ENCODE measurements at places on chromosomes 6 and 20.

DNA sequence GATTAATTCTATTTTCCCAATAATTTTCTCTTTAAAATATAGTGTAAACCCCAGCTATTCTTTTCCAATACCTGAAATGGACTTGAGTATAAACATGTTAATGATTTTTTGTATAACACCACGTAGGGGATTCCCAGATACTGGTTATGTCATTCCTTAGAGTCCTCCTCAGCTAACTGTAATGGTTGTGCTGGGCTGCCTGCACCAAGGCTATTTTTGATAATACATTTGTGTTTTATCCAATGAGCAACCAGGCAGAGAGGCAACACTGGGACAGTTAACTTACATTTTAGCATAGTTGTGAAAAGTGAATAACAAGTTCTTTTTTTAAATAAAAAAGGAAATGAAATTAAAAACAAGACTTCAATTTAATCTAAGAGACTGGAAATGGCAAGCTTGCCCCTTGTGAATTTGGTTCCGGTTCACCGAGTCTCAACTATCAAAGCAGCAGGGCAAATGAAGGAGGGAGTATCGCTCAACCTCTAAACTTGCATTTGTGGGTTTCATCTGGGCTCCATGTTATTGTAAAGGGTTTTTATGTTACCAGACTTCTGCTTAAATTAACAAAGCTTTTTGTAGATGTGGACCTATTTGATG lies 18.8 kb upstream of the BACH2 start:
- no peak for DNase-seq

- DNase-seq, result peak; percentile 17
These were observed 75.1 kb downstream of the SNX9 start for GRCh38 chr6:157898169-157898568.

- DNase-seq, result no peak
These were observed 460.3 kb downstream of the EPM2A start for GRCh38 chr6:145275019-145275418.

DNA sequence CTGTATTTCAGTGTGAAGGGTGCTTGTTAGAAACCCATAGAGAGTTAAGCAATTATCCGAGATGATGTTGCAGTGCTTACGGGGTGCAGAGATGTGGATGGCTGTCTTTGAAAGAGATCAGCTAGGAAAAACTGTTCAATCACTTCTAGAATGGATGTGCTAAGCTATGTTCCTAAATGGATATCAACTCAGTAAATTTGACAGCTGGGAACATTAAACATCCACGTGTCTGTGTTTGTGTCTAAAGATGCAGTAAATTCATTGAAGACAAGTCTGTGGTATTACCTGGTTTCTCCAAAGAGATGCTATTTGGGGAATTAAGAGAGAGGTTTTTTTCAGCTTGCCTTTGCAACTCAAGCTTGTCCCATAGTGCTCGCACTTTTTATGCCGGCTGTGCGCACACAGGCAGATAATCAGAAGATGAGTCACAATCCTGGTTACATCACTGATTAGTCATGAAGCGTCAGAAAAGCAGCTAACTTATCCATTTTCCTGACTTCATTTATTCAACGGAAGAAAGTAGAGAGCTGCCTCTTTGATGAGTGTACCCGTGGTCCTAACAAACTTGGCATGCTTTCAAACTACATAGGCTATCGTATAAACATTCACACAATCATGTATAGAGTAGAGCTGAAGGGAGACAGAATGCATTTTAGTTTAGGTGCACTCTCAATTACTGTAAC lies 691.7 kb upstream of the SLC35B3 start:
- no peak for DNase-seq

- DNase-seq, result no peak
These were observed 1.1 kb upstream of the NECAB3 start for GRCh38 chr20:33675136-33675959.

- no peak for DNase-seq
These were observed 1.1 kb downstream of the PFDN6 start for GRCh38 chr6:33290459-33290858.

DNA sequence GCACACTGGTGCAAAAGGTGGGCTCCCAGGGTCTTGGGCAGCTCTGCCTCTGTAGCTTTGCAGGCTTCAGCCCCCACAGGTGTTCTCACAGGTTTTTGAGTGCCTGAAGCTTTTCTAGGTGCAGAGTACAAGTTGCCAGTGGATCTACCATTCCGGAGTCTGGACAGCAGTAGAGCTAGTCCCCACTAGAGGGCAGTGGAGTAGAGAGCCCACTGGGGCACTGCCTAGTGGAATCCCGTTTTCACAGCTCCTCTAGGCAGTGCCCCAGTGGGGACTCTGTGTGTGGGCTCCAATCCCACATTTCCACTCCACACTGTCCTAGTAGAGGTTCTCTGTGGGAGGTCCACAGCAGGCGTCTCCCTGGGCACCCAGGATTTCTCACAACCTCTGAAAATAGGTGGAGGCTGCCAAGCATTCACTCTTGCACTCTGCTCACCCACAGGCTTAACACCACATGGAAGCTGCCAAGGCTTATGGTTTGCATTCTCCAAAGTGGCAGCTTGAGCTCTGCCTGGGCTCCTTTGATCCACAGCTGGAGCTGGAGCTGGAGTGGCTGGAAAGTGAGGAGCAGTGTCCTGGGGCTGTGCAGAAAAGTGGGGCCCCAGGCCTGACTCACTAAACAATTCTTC lies 86.3 kb upstream of the PROKR2 start:
- DNase-seq, result peak; percentile 59

DNA sequence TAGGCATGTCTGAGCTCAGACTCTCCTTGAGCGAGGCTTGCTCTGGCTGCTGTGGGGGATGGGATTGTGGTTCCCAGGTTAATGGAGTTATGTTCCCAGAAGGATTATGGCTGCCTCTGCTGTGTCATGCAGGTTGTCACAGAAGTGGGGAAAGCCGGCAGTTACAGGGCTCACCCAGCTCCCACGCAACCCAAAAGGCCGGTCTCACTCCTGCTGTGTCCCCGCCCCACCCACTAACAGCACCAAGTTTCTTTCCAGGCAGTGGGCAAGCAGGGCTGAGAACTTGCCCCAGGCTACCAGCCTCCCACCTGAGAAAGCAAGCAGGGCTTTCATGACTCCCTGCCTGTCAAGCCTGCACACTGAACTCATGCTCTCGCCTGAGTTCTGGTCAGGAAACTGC lies 750.5 kb downstream of the FRK start:
- DNase-seq, result no peak

DNA sequence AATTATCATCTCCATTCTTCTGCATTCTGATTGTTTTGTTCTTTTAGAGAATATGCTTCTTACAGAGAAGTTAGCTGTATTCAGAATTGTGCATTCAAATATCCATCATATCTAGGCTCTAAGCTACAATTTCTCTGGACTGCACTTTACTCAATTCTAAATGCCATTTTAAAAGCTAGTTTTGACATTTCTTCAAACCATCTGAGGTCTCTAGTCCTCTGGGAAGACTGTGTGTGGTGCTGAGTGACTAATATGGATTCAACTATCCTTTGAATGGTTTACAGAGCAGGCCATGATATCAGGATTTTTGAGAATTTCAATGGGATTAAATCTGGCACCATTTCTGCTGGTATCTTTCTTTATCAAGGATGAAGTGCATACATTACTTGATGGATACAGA lies 285.7 kb downstream of the BTBD3 start:
- no peak for DNase-seq

DNA sequence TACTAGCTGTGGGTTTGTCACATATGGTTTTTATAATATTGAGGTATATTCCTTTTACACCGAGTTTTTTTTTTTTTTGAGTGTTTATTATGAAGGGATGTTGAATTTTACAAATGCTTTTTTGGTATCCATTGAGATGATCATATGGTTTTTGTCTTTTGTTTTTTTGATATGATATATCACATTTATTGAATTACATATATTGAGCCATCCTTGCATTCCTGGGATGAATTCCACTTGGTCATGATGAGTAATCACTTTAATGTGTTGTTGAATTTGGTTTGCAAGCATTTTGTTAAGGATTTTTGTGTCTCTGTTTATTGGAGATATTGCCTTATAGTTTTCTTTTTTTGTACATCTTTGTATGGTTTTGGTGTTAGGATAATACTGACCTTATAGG lies 3.3 kb upstream of the ZNF337 start:
- DNase-seq, result no peak

- no peak for DNase-seq
These were observed 241.9 kb downstream of the ADGRB3 start for GRCh38 chr6:68876792-68877493.

DNA sequence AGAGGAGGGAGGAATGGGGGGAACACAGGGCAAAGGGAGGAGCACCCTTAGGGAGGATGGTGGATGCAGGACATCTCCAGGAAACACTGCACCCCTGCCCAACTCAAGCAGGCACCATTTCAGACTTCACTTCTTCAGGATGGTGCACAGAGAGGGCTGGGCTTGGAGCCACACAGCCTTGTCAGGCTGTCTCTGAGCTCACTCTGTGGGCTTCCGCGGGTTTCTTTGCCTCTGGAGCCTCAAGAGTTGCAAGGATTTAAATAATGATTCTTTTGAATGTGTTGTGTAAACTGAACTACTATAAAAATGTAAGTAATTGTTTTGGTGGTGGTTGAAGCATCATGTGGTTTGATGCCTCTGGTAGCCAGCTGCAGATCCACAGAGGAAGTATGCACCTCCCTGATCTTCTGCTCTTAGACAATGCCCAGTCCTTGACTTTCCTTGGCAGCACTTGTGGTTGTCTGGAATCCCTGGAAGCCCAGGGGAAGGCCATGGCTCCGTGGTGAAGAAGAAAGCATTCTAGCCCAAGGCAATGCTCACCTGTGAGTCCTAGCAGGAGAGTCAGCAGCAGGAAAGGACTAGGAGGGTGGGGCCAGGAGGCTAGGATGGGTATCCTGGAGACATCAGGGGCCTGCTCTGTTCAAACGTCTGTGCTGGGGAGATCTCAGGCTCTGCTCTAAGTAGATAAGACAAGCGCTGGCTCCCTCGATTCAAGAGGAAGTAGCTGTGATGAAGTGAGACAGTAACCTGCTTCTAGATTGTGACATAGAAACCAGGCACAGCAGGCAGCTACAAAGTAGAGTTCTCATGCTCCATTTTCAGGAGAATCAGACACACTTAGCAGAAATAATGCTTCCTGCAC lies 50.2 kb upstream of the SIRPG start:
- DNase-seq, result no peak

- no peak for DNase-seq
These were observed 26.9 kb upstream of the MAPRE1 start for GRCh38 chr20:32792731-32793458.

DNA sequence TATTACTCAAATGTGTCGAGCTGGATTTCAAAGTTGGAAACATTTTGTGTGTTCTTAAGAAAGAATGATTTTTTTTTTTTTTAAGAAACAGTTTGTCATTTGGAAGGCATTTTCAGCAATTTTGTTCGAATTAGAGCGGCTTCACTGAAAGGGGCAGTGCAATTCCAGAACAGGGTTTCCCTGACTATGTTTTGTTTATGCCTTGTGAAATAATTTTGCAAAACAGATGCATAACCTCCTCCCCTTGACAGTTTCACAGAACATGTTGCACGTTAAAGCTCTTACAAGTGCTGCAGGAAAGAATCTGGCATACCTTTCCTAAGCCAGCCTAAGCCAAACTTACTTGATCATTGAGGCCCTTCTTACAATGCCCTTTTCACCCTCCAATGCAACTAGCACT lies 216.0 kb upstream of the SSTR4 start:
- DNase-seq, result no peak

GRCh38 chr6:124577734-124578281 lies 384.4 kb upstream of the RNF217 start:
- no peak for DNase-seq

All from WERI-Rb-1 (cell line).